MV-4-11 (cell line): ENCODE measurements at places on chromosomes 11 and 22.

DNA sequence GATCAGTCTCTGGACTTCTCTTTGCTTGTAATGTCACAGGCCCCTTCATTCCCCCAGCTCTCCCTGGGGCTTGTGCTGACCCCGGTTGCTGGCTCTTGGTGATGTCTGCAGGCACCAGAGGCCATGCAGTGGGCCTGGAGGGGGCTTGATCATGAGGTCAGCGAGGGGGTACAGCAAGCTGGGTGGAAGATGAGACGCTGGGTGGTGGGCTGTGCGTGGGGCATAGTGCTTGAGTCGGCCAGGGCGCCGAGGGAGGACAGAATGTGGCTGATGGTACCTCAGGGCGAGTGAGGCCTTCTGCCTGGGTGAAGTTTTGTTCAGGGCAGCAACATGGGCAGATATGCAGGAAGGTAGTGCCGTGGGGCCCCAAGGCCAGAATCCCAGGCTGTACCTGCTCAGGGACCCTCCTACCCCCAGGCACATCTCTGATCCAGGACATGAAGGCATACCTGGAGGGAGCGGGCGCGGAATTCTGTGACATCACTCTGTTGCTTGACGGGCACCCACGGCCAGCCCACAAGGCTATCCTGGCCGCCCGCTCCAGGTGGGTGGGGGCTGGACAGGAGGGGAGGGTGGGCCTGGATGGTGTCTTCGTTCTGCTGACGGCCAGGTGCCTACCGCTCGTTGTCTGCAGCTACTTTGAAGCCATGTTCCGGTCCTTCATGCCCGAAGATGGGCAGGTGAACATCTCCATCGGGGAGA, 6.4 kb downstream of the THAP7 start:
- DNase-seq = no peak

DNA sequence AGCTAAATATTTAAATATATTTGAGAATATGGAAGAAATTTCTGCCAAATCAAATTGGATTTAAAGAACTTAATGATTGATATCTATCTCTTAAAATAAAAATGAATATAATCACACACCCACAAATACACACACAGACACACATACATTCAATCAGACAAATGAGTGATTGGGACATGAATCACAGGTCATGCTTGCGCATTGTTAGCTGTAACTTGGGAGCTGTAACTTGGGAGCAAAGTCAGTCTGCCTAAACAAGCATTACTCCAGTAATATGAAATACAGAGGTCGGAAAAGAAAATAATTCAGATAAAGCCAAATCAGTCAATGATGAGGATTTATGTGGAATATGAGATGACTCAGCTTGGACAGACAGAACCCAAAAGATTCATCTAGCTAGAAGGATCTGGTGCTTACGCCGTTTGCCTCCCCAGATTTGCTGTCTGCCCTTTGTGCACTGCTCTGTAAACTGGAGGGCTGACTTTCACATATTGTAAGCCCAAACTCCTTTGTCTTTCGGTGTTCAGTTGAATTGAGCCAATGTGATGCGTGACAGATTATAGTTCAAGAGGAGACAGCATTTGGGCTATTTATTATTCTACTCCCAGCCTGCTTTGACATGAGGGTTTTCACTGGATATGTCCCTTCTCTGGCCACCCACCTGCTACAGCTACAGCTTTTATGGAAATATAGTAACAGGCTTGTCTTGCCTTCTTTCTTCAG, 1.6 kb downstream of the OR56B1 start:
- no peak for DNase-seq

DNA sequence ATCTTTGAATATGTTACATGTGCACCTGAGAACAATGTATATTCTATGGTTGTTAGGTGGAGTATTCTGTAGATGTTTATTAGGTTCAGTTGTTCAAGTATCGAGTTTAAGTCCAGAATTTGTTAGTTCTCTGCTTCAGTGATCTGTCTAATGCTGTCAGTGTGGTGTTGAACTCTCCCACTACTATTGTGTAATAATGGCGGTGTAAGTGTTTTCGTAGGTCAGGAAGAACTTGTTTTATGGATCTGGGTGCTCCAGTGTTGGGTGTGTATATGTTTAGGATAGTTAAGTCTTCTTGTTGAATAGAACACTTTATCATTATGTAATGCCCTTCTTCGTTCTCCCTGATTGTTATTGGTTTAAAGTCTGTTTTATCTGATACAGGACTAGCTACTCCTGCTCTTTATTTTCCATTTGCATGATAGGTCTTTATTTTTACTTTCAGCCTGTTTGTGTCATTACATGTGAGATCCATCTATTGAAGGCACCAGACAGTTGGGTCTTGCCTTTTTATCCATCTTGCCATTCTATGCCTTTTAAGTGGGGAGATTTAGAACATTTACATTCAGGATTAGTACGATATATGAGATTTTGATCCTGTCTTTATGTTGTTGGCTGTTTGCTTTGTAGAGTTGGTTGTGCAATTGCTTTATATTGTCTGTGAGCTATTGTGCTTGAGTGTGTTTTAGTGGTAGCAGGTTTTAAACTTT, 121.6 kb downstream of the DDX10 start:
- peak; percentile 35 for DNase-seq

DNA sequence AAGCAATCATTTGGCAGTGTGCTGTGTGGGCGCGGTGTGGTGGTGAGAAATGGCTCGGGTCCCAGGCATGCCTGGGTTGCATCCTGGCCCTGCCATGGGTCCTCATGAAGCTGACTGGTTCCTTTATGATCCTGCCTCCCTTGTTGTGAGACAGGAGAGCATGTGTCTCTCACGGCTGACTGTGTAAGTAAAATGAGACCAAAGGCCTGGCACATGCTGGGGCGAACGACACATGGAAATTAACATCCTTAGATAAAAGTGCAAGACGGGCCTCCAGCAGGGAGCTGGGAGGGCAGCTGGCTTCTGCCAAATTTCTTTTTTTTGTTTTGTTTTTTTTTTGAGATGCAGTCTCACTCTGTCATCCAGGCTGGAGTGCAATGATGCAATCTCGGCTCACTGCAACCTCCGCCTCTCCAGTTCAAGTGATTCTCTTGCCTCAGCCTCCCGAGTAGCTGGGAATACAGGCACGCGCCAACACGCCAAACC, 9.4 kb upstream of the FBLN1 start:
- no peak for DNase-seq

DNA sequence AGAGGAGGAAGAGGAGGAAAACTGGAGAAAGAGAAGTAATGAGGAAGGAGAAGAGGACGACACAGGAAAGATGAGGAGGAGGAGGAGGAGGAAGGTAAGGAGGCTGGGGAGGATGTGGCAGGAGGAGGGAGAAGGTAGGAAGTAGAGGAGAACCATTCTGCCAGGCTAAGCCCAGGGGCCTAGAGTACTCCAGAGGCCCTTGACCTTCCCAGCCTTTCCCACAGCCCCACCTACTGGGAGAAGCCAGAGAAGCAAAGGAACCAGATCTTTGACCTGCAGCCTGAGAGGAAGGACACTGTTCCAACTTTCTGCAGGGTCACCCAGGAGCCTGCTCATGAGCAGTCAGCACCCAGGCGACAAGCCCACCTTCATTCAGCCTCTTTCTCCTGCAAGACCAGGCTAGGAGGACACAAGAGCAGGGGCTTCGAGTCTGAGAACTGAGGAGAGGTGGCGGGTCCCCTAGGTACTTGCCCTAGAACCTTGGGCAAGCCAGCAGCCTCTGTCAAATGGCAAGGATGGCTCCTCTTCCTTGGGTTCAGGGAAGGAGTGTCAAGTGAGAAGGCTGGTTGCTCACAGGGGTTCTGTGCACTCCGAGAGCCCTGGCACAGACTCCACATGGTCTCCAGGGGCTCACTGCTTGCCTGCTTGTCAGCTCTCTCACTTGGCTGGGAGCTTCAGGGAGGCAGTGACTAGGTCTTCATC, 27.9 kb upstream of the OAF start:
- peak; percentile 21 for DNase-seq

- DNase-seq = no peak
These were observed 15.6 kb upstream of the MFNG start for GRCh38 chr22:37501610-37502341.

GRCh38 chr11:8601376-8602133, 7.5 kb upstream of the STK33 start:
- no peak for DNase-seq

DNA sequence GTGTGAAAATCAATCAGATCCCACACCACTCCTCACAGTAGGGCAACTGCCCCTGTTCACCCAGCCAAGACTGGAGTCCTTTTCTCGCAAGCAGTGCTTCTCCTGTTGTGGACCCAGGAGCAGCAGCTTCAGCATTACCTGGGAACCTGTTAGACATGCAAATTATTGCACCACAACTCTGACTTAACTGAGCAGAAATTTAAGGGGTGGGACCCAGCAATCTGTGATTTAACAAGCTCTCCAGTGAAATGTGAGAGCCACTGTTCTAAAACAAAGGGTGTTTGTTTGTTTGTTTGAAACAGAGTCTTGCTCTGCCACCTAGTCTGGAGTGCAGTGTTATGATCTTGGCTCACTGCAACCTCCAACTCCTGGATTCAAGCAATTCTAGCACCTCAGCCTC, 591.4 kb downstream of the SOX6 start:
- DNase-seq = no peak

- DNase-seq = peak; percentile 3
These were observed 157.1 kb downstream of the BLID start for GRCh38 chr11:121958971-121959325.

GRCh38 chr22:46072110-46072881, 78.0 kb upstream of the PPARA start:
- DNase-seq = no peak

- DNase-seq = no peak
These were observed 275.8 kb downstream of the MN1 start for GRCh38 chr22:27525711-27526110.

DNA sequence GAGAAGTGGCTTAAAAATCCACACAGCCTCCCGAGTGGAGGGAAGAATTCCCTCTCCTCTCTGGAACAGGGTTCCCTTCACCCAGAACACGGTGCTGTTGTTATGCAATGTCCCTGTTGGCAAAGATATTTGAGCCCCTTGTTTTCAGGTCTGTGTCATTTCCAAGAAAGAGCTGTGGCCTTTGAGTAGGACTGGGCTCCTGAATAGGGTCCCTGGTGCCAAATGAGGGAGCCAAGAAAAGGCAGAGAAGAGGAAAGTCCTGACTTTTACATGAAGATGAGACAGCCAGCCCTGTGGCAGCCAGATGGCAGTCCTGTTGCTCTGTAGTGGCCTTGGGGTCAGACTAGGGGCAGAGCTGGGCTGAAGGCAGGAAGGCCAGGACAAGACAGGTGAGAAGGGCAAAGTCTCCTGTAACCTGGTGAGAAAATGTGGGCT, 51.2 kb upstream of the ELF5 start:
- no peak for DNase-seq

DNA sequence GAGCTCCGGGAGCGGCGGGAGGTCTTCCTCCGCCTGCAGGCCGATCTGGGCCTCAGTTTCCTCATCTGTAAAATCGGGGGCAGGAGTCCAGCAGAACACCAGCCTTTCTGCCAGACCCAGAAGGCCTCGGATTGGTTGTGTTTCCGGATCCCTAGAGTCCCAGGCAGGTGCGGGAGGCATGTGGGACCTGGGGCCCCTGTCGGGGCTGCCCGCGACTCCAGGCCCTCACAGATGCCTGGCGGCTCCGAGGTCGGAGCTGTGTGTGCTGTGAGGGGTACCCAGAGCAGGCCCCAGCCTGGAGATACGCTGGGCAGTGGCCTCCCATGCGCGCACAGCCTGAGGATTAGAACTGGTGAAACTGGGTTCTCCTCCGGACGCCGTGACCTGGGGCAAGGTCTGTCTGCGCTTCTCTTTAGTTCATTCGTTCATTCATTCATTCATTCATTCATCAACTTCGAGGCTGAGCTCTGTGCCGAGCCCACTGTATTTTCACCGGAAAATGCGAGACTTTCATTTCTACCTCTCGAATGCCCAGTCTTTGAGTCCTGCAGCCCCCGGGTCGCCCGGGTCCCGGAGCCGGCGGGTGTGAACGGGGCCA, 24.6 kb downstream of the FLRT1 start:
- DNase-seq = no peak

DNA sequence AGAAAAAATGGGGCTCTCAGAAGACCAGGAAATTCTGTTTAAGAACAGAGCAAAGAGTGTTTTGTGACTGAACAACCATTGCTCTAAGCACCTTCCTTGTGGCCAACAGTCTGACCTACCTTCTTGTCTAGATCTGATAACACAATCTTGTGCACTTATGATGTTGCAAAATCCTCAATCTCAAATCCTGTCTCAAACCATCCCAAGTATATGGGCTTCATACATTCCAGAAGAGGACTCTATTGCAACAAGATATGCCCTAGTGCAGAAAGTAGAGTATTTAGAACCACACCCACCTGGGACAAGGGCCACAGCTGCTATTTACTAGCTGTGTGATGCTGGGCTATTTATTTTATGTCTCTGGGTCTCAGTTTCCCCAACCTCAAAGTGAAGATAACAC, 27.1 kb downstream of the RASSF10 start:
- DNase-seq = no peak

- DNase-seq = peak; percentile 80
These were observed 54.4 kb downstream of the TRAF6 start for GRCh38 chr11:36455658-36456111.

GRCh38 chr22:49216579-49216978, 611.1 kb downstream of the BRD1 start:
- no peak for DNase-seq

GRCh38 chr22:24697621-24698082, 76.9 kb downstream of the PIWIL3 start:
- DNase-seq = no peak

DNA sequence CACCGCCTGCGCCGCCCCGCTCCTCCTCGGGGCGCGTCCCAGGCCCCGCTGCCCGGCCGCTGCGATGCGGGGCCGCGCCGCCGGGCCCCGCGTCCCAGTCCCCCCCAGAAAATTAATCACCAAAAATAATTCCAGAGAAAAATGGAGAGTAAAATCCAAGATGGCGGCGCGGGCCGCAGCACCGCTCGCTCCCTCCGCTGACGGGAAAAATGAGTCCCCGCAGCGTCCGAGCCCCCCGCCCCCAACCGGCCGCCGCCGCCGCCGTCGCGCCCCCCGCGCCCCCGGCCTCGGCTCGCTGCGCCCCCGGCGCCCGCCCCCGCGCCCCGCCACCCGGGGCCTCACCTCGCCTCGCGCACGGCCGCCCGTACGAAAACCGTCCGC, at the start of gene KMT5B:
TSS of gene KMT5B (minus strand) at position 162 of the 381 bp plus-strand sequence. CDS start 23,220 bp downstream, outside the sequence.
- DNase-seq = no peak

DNA sequence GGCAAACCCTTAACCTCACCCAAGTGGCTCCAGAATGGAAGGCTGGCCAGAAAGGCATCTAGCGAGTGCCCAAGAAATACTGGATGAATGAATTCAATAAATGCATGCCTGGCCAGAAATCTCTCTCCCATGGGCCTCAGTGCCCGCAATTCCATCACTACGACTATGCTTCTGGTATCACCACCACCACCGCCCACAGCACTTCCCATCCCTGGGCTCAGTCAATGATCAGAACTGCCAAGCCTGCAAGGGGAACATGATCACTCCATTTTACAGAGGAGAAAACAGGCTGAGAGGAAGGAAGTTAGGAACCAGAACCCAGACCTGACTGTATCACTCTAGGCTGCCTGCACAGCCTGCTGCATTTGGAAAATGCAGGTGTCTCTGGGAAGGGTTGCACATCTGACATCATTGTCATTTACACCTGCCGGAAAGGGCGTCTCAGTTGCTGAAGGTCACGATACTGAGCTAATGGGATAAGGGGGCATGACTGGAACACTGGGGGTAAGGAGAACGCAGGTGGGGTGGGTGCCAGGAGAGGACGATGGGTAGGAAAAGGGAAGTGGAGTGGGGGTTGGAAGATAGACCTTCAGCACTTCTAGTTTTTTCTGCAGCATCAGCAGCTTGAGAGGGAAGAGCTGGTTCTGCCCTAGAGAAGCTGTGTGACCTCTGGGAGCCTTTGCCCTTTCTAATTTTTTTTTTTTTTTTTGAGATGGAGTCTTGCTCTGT, 3.2 kb downstream of the GPR152 start:
- DNase-seq = no peak

GRCh38 chr11:15123849-15124248, 9.1 kb downstream of the INSC start:
- no peak for DNase-seq
